Iris pigment epithelial cell (primary cell): ENCODE measurements at places on chromosomes 4 and X.

DNA sequence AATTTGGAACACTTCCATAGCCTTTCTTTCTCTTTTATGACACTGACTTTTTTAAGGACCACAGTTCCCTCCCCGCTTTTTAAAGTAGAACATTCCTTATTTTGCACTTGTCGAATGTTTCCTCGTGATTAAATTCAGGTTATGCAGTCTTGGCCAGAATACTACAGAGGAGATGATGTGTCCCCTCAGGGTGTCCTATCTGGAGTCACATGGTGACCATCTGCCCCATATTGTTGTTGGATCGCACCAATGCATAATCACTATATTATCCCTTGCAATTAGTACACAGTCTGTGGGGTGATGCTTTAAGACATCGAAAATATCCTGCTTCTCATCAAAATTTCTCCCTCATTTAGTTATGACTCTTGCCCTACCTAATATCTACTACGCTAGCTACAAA, 27.4 kb downstream of the WDFY3 start:
- DNase-seq = no peak

GRCh38 chr4:78776729-78777575, 802 bp downstream of the BMP2K start:
- DNase-seq = peak; percentile 67

DNA sequence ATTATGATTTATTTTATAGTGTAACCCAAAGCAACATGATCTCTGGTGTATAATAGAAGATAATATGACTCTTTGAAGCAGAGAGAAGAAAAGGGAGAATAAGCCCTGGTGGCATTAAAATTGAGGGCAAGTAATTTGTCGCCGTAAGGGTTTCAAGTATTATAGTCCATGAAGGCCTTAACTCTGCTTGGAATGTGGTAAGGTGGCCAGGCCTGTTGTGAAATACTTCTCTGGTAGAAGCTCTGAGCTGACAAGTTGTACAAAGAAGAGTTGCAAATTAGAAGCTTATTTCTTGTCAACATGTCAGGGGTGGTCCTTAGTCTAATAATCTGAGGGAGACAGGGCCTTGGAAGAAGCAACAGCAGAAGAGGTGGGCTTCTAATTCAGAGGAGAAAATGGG, 151.7 kb upstream of the HHIP start:
- peak; percentile 19 for DNase-seq

- no peak for DNase-seq
Measured at GRCh38 chr4:126807132-126807531, 825.6 kb upstream of the INTU start.
